ENCODE measurements at places on chromosomes 12 and 14.
A peak's percentile ranks its signal among the peaks of the same experiment; 100 is the strongest.

GRCh38 chr12:25872137-25872536 is 86.3 kb upstream of the RASSF8 start:
- DNase-seq: no peak

DNA sequence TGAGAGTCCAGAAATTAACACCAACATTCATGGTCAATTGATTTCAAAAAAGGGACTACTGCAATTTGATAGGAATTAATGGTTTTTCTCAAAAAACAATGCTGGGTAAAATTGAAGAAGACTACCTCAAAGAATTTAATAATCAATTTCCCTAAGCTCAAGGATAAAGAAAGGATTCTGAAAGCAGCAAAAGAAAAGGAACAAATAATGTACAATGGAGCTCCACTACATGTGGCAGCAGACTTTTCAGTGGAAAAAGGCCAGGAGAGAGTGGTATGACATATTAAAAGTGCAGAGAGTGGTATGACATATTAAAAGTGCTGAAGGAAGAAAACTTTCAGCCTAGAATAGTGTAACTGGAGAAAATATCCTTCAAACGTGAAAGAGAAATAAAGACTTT is 15.6 kb upstream of the TAS2R43 start:
- DNase-seq: no peak

DNA sequence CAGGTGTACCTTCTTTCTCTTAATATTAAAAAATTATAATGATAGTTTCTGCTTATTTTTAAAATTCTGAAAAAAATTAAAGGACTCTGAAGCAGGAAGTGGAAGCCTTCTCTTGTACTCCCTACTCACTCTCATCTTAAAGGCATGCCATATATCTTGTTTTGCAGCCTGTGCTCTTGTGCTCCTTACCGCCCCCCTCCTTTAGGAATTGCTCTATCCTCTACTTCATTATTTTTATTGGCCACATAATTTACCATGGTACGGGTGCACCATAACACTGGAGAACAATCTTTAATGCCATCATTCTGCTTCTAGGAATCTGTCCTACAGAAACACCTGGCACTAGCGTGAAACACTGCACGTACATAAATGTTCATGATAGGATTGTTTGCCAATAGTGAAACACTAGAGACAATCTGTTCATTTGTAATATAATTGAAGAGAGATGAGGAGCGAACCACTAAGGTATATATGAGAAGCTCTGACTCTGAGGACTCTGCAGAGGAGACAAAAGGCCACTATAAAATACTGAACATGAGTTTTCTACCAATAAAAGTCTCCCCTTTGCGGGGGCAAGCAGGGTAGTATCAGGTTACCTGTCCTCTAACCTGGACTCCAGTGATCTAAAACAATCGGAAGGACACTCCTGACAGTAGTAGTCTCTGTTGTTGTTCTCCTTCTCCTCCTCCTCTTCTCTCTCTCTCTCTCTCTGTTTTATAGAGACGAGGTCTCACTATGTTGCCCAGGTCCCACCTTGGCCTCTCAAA is 6.3 kb upstream of the NYNRIN start:
- peak; percentile 58 for DNase-seq

GRCh38 chr12:42481368-42481767 is 108.2 kb downstream of the PRICKLE1 start:
- no peak for DNase-seq

GRCh38 chr12:47408171-47408871 is 297.5 kb downstream of the RPAP3 start:
- peak; percentile 2 for DNase-seq

GRCh38 chr12:53224061-53224896 is 7.7 kb downstream of the RARG start:
- DNase-seq: peak; percentile 37

- peak; percentile 45 for DNase-seq
Observed at GRCh38 chr14:20855652-20856291, 35.4 kb upstream of the RNASE3 start.

- peak; percentile 28 for DNase-seq
Observed at GRCh38 chr12:5073853-5074252, 30.2 kb downstream of the KCNA5 start.
